AG20443 (cell line): ENCODE measurements at places on chromosomes 1 and 21.
A peak's percentile ranks its signal among the peaks of the same experiment; 100 is the strongest.

DNA sequence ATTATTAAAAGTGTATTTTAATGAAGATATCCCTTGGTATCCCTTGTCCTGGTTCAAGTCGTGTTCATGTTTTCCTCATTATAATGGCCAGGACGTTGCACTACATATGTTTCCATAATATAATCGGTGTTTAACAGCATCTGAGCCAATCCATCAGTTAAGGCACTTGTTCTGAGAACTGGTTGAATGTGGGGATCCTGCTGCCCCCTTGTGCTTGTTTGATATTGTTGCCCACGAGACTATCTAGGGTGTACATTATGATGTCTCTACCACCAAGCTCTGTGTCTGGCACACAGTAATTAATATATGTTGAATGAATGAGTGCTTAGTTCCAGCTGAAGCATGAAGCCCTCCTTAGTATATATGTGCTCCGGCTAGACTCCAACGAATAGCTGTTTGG is 193.0 kb downstream of the CACNA1E start:
- DNase-seq = peak; percentile 19

GRCh38 chr1:16055613-16056520 is 12.3 kb downstream of the CLCNKB start:
- peak; percentile 88 for DNase-seq

DNA sequence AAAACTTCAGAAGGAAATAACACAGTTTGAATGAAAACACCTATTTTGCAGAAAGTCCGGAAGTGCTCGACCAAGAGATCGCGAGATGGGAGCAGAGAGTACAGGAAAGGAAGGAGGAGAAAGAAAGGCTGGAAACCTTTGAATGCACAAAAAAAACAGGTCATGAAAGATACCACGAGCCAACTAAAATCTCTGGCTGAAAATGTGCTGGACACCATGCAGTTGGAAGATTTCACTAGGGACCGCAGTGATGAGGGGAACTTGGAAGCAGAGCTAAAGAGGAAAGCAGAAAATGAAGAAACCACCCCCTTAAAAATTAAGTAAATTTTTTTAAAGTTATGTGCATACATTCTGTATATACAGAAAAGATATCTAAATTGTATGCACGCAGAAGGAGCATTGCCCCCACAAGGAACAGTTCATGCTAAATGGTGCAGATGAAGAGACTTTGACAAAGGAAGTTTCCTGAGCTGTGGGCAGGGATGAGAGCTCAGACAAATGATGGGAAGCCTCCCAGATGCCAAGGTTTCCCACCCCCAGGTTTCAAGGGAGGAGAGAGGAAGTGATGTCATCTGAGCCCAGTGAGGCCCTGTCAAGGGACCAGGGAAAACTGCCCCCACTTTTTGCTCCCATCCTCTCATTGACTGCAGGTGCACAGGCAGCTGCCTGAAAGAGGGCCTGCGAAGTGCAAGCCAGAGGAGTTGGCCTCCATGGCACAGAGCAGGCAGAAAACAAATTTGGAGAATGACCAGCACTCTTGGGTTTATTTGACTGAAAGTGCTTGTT is 52.5 kb downstream of the ETS2 start:
- no peak for DNase-seq

DNA sequence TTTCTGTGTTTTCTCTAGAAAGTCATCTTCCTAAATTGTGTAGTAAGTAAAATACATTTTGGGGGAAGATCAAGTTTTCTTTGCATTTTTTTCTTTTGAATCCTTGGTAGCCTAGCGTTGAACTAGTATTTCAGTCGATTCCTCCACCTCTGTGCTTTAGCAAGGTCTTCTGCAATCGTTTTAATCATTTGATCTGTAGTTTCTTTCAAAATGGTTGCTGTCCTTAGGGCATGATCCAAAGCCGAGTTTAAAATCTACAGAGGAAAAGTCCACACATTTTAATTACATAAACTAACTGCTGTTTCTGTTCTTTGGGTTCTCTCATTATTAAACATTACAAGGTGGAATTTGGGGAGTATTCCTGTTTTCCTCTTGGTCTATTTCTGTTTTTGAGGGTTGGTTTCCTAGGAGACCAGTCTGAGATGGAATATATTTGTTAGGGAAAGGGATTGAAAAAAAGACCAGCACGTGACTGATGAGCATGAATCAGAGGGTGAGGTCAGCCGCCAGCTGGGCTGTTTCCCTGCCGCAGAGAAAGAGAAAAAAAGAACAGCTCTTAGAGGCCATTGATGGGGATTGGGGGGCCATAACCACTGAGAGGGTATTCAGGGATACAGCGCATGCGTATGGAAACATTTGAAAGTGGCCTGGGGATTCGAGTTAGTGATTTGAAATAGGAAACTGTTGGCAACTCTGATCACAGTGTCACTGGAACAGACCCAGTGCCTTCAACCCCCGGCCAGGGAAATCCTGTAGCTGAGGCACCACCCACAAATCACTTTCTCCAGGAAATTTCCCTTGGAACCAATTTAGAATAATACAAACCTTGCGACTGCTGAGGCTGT is 40.6 kb downstream of the AKNAD1 start:
- peak; percentile 84 for DNase-seq

GRCh38 chr1:230568008-230568407 is 74.3 kb upstream of the COG2 start:
- peak; percentile 18 for DNase-seq

DNA sequence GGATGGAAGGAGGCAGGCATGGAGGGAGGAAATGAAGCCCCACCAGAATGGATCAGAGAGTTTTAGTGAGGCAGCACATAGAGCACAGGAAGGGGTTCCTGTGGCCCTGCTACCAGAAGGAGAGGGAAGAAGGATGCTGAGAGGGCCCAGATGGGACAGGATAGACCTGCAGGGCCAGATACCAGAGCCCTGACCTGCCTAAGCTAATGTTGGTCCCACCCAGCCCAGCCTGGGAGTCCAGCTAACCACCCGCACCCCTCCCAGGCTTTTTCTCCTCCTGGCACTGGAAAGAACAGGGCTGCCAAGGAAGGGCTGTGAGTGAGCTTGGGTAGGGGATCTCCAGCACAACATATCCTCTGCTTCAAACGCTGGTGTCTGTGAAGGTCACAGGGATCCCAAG is 6.9 kb downstream of the NECTIN4 start:
- no peak for DNase-seq

DNA sequence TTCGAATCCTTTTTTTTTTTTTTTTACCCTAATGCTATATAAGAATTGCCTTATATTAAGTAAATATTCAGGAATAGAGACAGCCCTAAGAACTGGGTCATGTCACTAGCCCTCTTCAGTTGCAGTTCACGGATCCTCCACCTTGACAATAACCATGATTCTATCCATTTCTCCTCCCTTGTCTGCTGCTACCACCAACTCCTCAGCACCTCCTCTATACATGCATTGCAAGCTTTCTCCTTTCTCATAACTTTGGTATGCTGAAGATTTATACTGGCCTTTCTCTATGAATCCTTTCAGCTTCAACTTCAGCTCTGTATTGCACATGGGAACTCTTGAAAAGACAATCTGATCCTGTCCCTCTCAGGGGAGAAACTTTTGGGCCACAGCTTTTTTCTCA is 14.3 kb upstream of the DR1 start:
- DNase-seq = peak; percentile 10

DNA sequence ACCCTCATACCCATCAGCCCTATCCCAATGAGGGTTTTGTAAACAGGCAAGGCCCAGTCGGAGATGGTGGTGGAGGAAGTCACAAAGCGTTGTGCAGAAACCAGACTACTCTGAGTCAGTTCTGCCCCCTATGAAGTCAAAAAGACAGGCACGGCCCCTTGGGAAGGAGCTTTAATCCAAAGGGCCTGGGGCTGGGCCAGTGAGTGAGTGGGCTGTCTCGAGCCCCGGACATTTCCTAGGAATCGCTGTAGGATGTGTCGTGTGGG is 442 bp upstream of the AHCYL1 start:
- peak; percentile 41 for DNase-seq

GRCh38 chr1:241532864-241533263 is 686 bp downstream of the KMO start:
- DNase-seq = no peak

DNA sequence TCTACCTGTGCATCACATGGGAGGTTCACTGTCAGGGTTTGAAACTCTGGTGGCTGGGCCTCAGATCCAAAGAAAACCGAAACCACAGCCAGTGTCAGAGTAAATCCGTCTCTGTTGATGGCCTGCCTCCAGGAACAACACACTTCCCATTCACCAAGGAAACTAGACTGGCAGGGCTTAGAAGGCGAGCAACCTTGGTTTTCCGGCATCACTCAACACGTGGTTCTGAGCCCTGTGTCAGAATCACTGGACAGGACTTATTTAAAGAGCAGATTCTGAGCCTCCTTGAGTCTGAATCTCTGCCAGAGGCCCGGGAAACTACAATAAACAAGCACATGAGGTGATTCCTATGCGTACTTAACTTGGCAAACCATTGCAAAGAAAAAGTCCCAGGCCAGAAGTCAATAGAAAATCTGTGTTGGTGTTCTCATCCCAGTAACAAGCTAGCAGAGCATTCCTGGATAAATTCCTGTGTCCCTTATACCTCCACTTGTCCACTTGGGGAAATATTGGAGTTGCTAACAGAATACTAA is 70.0 kb downstream of the KCTD3 start:
- DNase-seq = peak; percentile 70

DNA sequence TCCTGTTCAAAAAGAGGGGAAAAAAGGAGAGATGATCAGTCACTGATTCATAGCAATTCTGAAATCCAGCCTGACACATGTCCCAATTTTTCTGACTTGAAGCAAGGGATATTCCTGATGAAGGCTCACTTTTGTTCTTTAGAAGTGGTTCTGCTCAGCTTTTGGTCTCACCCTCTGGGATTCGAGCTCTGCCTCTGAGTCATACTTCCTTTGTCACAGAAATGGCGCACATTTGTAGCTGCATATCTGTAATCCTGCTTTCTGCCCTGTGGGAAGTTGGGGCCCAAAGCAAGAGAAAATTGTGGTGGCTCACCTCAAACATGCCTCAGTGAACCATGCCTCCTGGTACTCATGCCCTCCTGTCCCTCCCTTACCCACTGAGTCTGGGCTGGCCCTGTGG is 22.3 kb upstream of the FAM78B start:
- no peak for DNase-seq

GRCh38 chr1:16975211-16975610 is 5.2 kb downstream of the MFAP2 start:
- no peak for DNase-seq

DNA sequence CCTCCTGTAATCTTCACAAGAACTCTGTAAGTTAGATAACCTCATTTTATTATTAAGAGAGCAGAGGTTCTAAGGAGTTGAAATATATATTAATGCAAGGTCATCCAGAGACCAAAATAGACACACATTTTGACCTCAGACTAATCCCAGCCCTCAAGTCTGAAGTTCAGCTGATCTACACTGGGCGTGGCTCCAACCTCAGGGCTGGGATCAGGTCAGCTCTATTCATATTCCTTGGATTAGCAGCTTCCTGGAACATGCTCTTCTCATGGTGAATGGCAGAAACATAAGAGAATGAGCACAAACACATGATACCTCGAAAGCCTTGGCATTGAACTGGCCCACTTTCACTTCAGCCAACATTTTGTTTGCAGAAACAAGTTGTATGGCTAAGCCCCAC is 200.8 kb upstream of the ST6GALNAC5 start:
- no peak for DNase-seq

- no peak for DNase-seq
Measured at GRCh38 chr1:203931953-203932352, 70.6 kb downstream of the SNRPE start.
